ENCODE measurements at places on chromosomes 5 and 9.

- no peak for DNase-seq
Observed at GRCh38 chr9:134618833-134619447, 22.7 kb upstream of the COL5A1 start.

DNA sequence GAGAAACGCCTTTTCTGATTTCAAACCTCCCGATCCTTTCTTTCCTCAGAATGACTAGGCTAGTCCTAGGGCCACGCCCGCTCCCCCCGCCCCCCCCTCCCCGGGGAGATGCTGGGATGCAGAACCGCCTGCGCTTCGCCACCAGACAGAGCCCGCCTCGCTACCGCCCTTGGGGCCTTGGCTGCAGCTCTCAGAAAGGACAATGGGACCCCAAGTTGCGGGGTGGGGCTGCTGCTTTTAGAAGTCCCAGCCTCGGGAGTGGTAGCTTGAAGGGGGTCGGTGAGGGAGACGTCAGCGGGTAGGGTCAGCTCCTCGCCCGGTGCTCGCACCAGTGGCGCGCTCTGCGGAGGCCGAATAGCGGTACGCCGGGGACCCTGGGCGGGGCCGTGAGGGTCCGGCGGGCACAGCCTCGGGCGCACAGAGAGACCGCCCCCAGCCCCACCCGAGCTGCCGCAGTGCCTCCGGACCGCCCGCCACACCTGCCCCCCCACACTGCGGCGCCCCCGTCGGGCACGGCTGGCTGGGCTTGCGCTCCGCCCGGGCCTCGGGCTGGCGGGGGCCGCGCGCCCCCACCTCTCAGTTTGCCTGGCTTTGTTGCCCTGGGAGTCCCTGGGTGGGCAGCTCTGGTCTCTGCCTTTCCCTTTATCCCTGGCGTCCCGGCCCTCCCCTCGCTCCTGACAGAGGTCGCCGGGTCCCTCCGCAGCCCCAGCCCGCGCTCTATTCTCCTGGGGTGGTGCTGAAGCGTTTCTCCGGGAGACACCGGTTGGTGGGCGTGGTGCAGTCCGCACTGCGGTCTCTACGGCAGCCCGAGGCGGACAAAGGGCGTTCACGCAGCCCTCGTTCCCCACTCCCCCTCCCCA lies 1.2 kb downstream of the MAP1B start:
- DNase-seq, result peak; percentile 94

GRCh38 chr9:32011049-32011448 lies 373.4 kb upstream of the ACO1 start:
- DNase-seq, result no peak

- no peak for DNase-seq
Observed at GRCh38 chr5:123452401-123452800, 29.2 kb upstream of the CEP120 start.

- DNase-seq, result no peak
Observed at GRCh38 chr5:55305345-55305744, 2.1 kb downstream of the DHX29 start.

GRCh38 chr5:157165261-157165660 lies 803 bp downstream of the GARIN3 start:
- DNase-seq, result no peak

DNA sequence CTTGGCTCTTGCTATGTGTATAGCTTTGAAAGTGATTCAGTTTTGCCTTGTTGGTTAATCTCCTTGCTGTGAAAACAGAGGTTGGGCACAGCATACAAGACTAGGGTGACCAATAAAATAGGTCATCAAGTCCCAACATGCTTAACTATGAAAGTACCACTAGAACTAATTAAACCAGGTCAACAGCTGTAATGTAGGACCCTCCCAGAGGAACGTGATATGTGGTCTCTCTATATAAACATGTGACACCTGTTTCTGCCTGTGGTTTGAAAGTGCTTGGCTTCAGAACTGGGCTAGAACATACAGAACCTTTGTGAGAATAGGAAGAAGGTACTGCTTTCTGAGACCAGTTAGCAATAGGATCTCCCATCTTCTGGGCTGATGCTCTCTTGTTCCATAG lies 297.1 kb downstream of the FBXL7 start:
- no peak for DNase-seq

GRCh38 chr9:16321461-16322119 lies 548.9 kb downstream of the BNC2 start:
- DNase-seq, result peak; percentile 32

- DNase-seq, result no peak
Observed at GRCh38 chr9:98935071-98935505, 8.6 kb upstream of the COL15A1 start.

DNA sequence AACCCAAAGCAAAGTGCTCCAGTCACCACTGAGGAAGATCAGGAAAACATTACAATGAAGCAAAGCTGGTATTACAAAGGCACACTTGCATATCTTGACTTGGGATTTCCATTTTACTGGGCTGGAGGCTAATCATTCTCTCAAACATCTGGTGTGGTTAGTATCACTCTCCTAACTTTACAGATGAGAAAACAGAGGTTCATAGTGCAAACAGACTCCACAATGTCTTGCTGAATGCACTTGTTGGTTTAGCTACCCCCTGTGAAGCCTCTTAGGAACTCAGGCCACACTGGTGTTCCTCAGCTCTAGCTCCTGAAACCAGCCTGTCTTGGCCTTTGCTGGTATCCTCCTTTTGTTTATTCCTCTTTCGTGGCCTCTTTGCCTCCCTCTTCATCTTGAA lies 29.5 kb upstream of the SMAD5 start:
- DNase-seq, result no peak

DNA sequence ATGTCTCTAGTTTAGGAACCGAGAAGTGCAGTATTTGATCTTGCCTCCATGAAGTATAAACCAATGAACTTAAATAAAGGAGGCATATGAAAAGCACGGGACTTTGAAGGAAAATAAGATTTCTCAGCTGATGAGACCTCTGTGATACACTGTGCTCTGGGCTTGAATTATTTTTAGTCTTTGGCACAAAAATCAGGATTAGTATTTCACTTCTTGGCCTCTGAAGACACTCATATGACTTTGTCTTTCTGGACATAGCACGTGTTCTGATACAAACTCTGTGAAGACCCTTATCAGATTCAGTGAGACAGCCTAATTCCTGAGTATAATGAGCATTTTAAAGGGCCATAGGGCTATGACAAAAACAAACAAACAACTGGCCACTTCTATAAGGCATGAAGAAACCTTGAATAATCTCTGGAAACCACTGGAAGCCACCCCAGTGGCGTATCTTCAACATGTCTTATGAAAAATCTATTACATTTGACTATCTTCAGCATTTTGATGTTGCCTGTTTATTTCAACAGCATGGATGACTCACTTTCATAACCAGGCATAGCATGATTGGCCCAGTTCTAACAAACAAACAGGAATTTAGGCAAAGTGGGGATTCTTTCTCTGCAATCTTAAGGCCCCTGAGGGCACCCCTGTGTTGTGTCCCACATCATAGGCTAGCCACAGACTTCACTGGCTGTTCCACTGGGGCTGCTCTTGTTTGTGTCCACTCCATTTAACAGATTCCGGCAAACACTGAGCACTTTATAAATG lies 90.3 kb upstream of the ZNF462 start:
- no peak for DNase-seq

DNA sequence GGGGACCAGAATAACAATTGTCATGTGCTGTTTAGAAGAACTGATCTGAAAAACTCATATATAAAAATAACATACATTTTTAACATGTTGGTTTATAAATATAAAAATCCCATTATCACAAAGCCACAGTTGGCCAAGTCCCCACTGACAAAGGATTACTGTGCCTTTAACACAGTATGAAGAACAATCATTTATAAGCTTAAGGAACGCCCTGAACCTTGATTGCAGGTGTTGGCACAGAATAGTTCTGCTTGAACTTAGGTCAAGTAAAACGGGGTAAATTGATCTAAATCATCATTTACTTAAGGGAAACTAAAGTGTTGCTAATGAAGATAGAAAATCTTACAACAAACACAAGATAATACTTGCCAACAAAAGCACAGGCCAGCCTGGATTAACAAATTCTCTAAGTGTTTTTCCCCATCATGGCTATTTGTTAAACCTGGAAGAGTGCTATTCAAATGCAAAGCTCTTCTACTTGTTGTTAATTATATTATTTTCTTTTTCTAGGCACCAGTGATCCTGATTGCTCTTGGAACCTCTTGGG lies 46.1 kb downstream of the ASTN2 start:
- no peak for DNase-seq

DNA sequence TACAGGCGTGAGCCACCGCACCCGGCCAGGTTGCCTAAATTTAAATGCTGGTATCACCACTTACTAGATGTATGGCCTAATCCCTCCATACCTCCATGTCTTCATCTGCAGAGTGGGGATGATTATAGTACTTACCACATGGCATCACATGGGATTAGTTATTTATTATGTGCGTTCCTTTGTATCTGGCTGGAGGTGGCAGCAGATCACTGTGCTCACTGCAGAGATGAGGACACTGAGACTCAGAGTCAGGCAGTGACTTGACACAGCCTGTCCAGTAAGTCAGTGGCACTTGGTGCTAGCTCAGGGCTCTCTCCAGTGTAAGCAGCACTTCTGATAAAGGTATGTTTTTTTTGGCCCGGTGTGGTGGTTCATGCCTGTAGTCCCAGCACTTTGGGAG lies 38.4 kb upstream of the HAND1 start:
- DNase-seq, result no peak

DNA sequence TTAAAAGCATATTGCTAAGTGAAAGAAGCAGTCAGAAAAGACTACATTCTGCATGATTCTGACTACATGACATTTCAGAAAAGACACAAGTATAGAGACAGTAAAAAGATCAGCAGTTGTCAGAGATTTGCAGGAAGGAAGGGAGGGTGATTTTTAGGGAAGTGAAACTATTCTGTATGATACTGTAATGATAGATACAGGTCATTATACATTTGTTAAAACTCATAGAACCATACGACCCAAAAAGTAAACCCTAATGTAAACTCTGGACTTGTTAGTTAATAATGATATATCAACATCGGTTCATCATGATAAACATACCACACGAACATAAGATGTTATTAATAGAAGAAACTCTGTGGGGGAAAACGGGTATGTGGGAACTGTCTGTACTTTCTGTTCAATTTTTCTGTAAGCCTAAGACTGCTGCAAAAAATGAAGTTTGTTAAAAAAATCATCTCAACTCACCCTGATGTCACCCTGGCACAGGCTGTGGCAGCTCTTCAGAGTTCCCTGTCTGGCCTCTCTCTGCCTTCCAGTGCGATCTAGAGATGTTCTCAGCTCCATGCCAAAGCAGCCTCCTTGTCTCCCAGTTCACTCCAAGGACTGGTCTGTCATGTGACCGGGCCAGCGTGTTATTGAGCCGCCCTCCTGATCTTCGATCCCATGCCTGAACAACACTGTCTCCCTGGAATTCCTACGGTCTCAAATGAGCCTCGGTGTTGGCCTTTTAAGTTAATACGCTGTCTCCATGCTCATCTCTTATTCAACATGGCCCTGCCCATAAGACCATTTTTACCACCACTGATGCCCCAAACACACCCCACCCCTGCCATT lies 35.4 kb downstream of the PRLR start:
- no peak for DNase-seq

- DNase-seq, result peak; percentile 76
Observed at GRCh38 chr5:155250596-155250995, 237.0 kb downstream of the KIF4B start.

- DNase-seq, result no peak
Observed at GRCh38 chr5:169933616-169934015, 46.7 kb downstream of the INSYN2B start.

DNA sequence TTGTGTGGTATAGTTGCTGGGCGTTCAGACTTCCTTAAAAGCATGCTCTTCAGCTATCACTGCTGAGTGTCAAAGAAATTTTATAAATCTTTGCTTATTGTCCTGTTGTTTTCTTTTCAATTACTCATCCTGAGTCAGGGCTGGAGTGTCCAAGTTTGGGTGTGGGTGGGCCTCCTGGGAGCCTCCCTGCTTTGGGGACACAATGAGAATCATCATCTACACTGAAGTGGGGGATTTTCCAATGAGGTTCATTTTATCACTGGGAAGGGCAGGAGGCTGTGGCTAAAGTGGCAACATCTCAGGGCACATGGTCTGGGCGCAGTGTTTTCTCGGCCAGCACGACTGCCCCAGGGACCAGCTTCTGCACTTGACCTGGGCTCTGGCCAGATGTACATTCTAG lies 19.5 kb downstream of the GFPT2 start:
- DNase-seq, result no peak

- no peak for DNase-seq
Observed at GRCh38 chr9:78280982-78281668, 15.8 kb upstream of the PSAT1 start.

- no peak for DNase-seq
Observed at GRCh38 chr5:123752552-123753179, 240.7 kb downstream of the CSNK1G3 start.

- DNase-seq, result no peak
Observed at GRCh38 chr5:113040672-113041260, 64.2 kb downstream of the DCP2 start.

- DNase-seq, result peak; percentile 84
Observed at GRCh38 chr5:93607367-93608258, 24.6 kb downstream of the NR2F1 start.

GRCh38 chr5:14123551-14123950 lies 19.6 kb upstream of the TRIO start:
- no peak for DNase-seq

DNA sequence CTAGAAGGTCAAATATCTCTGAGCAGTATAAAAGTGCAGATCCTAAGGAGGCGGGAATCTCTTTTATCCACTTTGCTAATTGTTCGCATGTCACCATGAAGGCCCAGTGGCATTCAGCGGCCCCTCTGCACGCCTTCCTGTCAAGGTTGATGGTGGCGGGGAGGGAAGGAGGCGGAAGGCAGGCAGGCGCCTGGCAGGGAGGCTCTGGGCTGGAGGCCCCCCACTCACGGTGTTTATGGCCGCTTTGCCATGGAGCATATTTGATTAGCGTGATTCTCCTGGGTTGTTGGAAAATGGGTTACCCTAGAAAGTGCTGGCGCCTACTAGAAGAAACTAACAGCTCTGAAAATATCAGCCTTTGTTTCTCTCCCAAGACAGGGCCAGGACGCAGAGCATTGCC lies 209.6 kb downstream of the FSTL4 start:
- no peak for DNase-seq

GRCh38 chr5:144333336-144333920 lies 162.8 kb downstream of the KCTD16 start:
- DNase-seq, result no peak

GRCh38 chr5:32008746-32009145 lies 165.4 kb downstream of the GOLPH3 start:
- DNase-seq, result no peak

GRCh38 chr5:168106008-168106761 lies 185.3 kb upstream of the WWC1 start:
- DNase-seq, result no peak

DNA sequence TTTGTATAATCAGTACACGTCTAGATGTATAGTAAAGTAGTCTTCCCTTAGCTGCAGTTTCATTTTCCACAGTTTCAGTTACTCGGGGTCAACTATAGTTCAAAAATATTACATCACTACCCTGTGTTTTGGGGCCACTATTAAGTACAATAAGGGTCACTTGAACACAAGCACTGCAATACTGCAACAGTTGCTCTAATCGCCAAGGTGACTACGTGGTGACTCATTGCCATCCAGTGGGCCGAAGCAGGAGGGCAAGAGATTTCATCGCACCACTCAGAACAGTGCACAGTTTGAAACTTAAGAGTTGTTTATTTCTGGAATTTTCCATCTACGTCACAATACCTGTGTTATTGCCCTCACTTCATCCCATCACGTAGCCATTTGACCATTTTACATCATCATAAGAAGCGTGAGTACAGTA lies at the start of gene ARL14EPL:
Gene ARL14EPL (plus strand): TSS at position 379 of the 424 bp plus-strand sequence. CDS start 18,994 bp downstream, outside the sequence.
- peak; percentile 18 for DNase-seq

Data from neural progenitor cell (in vitro differentiated cells).